AG04450 (cell line): ENCODE measurements at places on chromosomes 7 and 10. TPM values are rescaled to one million over a fixed set of nuclear protein-coding genes. Genes with fewer than 3 reads are reported as not detected.

DNA sequence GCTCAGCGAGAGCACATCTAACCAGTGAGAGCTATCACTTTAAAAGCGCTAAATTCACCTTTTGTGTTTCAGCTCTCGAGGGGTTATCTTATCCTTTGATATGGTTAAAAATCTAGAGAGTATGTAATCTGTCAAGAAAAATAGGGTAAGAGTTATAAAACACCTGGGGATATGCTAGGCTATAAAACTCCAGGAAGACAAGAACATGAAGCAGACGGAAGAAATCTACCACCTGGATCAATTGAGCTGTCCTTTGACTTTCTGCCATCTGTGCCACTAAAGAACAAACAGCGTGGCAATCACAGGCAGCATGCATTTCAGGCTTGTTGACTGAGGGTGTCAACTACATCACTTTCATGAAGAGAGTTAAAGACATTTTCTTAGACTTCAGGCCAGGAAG, 83.1 kb downstream of the ZNF248 start:
- DNase-seq: no peak

DNA sequence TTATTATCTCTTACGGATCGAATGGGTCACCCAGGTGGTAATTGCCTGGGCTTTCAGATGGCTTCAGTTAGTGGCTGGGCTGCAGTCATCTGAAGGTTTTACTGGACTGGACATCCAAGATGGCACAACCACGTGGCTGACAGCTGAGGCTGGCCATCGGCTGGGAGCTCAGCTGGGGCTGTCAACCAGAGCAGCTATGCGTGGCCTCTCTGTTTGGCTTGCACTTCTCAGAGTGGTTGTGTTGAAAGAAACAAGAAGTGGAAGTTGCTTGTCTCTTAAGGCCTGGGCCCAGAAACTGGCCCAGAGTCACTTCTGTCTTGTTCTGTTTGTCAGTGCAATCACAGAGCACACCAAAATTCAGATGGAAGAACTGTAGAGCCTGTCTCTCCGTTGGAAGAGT, 5.7 kb upstream of the GDI2 start:
- DNase-seq: no peak

- peak; percentile 86 for DNase-seq
Measured at GRCh38 chr7:47610506-47611044, 28.7 kb upstream of the TNS3 start.

GRCh38 chr7:11552676-11553296, 279.2 kb downstream of the THSD7A start:
- DNase-seq: no peak

DNA sequence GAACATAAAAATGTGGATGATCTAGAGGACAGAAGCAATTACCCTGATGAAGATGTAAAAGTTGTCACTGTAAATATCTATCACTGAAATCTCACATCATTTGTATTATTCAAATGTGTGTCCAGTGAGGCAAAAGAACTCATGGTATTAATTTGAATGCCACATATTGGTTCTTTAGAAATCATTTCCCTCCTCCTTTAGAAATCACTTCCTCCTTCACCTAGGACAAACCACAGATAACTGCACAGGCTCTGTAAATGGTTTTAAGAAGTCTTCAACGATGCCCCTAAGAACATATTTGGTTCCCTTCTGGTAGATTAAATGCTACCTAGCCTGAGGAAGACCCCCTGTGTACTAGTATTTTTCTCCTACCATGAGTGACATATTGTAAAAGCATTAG, 33.1 kb upstream of the ZNF518A start:
- no peak for DNase-seq

- no peak for DNase-seq
Measured at GRCh38 chr10:73744664-73744975, 448 bp downstream of the SEC24C start.

DNA sequence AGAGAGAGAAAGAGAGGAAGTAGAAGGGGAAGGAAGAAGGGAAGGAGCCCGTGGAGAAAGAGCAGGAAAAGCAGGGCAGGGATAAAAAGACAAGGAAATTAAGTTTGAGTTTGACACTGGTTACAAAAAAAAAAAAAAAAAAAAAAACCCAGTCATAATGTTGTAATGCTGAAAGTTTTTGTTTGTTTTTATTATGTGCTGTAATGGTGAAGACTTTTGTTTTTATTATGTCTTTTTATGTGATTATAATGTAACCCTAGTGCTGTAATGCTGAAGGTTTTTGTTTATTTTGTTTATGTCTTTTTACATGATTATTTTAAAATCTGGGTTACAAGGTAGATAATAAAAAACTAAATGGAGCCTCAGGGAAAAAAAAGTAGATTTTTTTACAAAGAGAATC, 184.8 kb downstream of the SEMA3A start:
- no peak for DNase-seq

- no peak for DNase-seq
Measured at GRCh38 chr10:43304687-43305333, 37.9 kb upstream of the RASGEF1A start.

GRCh38 chr7:2000746-2001321, 231.9 kb downstream of the MAD1L1 start:
- DNase-seq: no peak

GRCh38 chr10:100531761-100532160, 2.1 kb upstream of the NDUFB8 start:
- DNase-seq: no peak

GRCh38 chr10:8130973-8131911, 76.8 kb downstream of the GATA3 start:
- DNase-seq: no peak

DNA sequence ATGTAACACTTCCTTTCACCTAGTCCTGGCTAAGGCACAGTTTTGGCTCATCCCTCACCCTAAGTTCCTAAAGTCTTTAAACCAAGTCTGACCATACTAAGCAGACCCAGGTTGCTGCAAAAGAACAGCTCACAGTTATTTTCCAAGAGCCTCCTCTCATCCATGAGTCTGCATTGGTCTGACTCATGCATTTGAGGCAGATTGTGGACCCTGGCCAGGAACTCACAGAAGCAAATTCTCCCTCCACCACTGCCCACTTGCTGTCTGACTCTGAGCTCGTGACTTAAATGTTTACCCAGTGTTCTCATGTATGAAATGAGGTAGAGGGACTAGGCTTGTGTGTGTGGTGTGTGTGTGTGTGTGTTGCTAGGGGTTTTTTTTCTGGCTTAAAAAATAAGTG, 1272.8 kb downstream of the TYW1 start:
- DNase-seq: no peak

The SRPK2 gene
- 22.4 and 23.7 TPM in 2 replicates for polyA plus RNA-seq

The PTF1A gene
- not detected in 2 replicates for polyA plus RNA-seq

The FANK1 gene
- 2.8 and 4.0 TPM in 2 replicates for polyA plus RNA-seq

The CALHM3 gene
- not detected in 2 replicates for polyA plus RNA-seq
